ENCODE measurements at places on chromosomes 7 and 10.

DNA sequence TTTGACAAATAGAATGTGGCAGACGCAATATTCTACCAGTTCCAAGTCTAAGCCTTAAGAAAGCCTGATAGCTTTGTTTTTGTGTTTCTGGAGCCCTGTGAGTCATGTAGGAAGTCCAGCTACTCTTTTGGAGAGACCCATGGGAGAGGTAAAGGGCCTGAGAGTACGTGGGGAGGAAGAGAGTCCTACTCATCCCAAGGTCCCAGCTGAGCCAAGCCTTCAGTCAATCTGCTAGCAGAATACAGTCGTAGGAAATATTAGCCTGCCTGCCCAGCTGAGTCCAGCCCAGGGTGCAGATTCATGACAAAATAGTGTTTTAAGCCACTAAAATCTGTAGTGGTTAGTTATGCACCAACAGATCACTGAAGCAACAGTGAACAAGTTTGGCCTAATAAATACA is 9.0 kb upstream of the GNA12 start:
- DNase-seq, result no peak

DNA sequence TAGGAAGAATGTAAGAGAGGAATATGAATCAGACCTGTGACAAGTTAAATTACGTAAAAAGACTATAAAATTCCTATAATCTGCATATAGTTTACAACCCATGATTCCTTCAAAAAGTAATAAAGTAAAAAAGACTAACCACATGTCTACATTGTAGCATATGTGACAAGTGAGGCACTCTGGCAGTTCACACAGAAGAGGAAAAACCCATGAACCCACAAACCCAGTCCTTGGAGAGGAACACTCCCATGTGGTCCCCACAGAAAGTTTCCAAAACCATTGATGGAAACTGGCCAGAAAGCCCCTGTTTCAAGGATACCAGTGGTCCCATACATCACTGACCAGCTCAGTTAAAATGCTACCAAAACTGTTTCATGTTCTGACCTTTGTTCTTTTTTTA is 15.7 kb downstream of the KDM7A start:
- DNase-seq, result no peak

DNA sequence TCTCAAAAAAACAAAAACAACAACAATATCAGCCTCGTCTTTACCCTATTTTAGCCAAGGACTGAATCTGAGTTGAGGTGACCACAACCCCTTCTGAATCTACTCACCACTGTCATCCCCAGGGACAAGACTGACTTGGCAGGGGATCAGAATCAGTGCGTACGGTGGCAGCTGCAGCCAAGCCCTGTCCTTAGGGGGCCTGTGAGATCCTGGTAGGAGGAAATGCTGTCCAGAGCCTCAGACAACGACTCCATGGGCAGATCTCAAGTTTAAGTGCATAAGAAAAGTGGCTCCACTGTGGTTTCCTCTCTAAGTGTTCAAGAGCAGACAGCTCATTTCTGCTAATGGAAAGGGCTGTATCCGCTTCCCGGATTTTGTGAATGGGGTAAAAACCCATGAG is 22.4 kb upstream of the CYTH3 start:
- no peak for DNase-seq

GRCh38 chr7:1458683-1459511 is at the start of gene MICALL2:
Gene MICALL2 (minus strand): TSS chr7:1459470. CDS start chr7:1459326, 144 bp downstream.
- peak; percentile 79 for DNase-seq

DNA sequence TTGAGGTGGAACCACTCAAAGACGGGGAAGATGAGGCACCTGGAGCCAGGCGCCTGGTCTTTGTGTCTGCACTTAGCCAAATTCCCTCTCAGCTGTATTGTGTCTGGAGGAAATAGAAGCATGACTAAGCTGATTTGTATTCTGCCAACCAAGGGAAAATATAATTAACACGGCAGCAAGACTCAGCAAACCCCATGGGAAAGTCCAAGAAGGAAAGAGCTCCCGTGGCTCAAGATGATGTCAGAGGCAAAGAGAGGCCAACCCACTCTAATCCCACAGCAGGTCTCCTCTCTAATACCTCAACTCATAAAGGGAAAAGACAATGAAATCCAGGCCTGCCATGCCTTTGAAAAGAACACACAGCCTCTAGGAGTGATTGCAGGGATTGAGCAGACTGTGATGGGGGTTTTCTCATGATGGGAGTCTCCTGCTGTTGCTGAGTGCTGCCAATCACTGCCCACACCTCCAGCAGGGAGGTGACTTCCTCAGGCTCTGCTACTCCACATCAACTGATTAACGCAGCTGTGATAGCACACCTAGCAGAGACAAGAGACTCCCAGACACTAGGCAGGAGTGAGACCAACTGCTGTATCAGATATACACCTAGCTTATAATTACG is 255.5 kb upstream of the C7orf33 start:
- peak; percentile 11 for DNase-seq

DNA sequence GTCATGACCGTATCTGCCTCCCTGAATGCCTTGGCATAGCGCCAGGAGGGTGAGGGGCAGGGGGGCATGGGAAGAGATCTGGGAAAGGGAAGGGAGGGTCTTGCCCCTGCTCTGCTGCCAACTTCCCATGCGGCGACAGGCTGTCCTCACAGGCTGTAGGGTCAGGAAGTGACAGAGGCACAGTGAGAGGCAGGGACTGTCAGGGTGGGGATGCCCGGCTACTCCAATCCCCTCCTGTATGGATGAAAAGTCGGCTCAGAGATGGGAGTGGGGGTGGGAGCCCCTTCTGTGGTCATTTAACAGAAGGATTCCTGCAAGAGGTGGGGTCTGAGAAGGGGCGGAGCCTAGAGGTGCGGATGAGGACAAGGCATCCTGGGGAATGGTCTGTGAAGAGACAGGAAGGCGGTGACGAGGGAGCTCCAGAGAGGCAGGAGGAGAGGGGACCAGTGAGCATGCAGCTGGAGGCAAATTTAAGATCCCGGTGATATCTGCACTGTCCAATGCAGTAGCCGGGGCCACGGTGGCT is 20.8 kb upstream of the UNC5B start:
- no peak for DNase-seq

- DNase-seq, result no peak
These were observed 8.5 kb upstream of the BAG3 start for GRCh38 chr10:119642556-119643111.

DNA sequence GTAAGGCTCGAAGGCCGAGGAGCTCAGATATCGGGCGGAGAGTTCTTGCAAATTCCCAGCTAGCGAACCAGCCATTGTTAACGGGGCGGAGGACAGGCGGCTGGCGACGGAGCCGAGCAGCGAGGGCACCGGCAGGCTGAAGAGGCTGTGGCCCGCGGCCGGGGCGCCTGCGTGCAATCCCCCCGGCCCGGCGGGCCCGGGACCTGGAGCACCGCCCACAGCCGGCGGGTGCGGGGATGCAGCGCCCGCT is 4.1 kb downstream of the VAX1 start:
- DNase-seq, result no peak

DNA sequence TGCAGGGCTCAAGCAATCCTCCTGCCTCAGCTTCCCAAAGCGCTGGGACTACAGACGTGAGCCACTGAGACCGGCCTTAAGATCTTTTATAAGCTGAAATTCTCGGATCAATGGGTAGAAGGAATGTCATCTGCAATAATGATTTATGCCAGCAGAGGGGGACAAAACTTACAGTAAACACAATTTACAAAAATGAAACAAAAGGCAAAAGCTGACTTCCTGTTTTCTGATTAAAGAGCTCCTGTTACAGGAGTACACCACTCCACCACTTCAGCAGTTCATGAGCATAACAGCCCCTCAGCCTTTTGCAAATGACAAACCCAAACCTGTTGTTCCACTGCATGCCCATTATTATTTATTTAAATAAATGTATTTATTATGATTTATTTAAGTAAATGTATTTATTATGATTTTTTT is 88.5 kb upstream of the ATP6V0A4 start:
- DNase-seq, result peak; percentile 87

- DNase-seq, result no peak
These were observed 11.5 kb downstream of the SCRN1 start for GRCh38 chr7:29977886-29978651.

- DNase-seq, result no peak
These were observed 96.9 kb downstream of the UBE3C start for GRCh38 chr7:157235357-157236333.

- DNase-seq, result no peak
These were observed 27.6 kb downstream of the TWIST1 start for GRCh38 chr7:19089797-19090196.

GRCh38 chr10:104622598-104623209 is 18.4 kb upstream of the SORCS3 start:
- DNase-seq, result peak; percentile 10

GRCh38 chr7:27200761-27201579 is 1.1 kb upstream of the HOXA13 start:
- peak; percentile 63 for DNase-seq

- DNase-seq, result no peak
These were observed 9.0 kb upstream of the CUZD1 start for GRCh38 chr10:122854648-122855047.

DNA sequence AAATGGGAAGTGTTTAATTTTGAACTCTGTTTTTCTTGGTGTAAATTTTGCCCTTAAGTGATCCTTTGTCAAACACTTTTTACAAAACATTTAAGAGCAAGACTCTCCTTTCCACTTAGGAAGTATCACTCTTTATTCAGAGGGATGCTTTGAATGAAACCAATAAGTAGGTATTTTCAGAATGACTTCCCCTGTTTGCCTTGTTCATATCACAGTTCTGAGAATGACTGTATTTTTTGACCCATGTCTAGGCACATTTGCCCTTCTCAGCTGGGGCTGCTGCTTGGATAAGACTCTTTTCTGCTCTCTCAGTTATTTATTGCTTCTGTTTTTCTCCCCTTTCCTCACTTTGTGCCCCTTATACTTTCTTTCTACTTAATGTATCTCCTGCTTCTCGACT is 98.2 kb downstream of the CCNY start:
- DNase-seq, result no peak

- DNase-seq, result peak; percentile 88
These were observed 113.6 kb upstream of the MACROH2A2 start for GRCh38 chr10:69939061-69939460.

- DNase-seq, result no peak
These were observed 30.7 kb upstream of the ELOVL3 start for GRCh38 chr10:102195296-102195870.

- peak; percentile 29 for DNase-seq
These were observed 220.0 kb downstream of the LRMDA start for GRCh38 chr10:75651417-75651816.

GRCh38 chr10:84254552-84255478 is 10.0 kb downstream of the RGR start:
- DNase-seq, result no peak

GRCh38 chr10:8057636-8058273 is 3.3 kb downstream of the GATA3 start:
- DNase-seq, result no peak

DNA sequence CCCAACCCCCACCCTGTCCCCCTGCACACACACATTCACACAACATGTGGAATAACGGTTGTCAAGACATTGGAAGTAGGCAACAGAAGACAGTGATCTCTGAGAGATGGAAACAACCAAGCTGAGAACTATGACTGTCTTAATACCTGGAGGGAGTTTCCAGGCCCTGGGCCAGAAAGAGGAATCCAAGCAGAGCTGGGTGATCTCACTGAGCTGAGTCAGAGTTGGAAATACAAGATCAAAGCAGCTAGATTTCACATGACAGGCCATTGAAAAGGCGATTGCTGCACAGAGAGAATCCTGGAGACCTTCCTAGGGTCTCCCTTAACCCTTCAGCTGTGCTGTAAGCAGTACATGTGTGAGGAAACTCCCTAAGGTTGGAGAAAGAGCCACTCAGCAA is 165.8 kb upstream of the PRSS1 start:
- peak; percentile 89 for DNase-seq

DNA sequence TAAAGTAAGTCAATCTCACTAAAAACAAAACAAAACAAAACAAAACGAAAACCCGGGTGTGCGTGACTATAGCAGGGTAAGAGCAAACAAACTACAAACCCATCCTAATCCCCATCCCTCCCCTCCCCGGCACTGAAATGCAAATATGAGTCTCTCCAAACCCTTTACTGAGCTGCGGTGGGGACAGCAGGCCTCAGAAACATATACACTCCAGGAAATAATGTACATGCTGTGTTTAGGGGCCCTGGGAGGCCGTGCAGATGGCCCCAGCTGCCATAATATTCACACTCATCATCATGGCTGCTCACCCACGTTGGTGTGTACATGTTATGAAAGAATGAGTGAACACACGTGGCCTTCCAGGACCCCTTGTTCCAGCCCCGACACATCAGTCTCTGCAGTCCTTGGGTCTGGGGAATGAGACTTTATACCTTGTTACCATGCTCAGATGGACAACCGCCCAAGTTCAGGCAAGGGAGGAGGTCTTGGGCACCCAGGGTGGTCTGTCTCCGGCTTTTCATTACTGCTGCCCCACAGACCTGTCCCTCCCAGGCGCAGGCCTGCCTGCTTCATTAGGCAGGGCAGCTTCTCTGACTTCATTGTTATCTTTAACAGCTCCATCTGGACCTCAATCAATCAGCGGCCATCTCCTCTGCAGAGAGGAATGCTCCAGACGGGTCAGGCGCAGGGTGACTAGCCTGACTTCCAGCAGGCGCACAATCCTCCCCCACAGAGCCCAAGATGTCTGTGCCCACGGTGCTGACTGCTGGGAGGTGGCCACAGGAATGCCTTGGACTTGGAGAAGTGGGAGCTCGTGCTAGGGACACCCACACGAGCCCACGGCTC is 20.6 kb downstream of the HSPA12A start:
- no peak for DNase-seq

DNA sequence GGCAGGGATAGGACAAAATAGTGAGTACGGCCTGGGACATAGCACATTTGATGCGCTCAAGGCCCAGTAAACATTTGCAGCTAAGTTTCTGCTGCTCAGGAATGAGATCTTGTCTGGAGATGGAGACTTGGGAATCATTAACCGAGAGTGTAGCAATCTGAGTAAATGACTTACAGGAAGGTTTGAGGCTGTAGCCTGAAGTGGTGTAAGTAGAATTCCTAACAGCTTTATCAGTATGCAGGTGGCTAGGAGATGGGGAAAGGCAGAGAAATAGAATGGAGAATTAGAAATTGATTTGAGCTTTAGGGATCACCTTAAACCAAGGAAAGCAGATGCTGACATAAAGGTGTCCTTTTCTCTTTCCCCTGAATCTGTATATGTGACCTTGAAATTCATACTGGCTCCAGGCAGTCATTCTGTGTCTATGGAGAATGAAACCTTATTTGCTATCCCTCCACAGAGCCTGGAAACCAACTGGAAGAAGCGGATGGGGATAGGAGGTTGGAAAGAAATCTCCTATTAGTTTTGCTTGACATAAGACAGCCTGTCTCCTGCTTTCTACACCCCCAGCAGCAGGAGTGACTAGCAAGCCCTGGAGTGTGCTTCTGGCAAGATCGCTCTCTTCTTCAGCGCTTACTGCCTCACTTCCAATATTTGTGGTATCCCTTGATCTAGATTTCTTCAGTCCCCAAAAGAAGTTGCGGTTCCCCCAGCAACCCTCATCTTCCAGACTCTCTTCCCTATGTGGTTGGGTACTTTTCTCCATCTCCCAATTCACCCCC is 6.4 kb upstream of the PON2 start:
- no peak for DNase-seq

DNA sequence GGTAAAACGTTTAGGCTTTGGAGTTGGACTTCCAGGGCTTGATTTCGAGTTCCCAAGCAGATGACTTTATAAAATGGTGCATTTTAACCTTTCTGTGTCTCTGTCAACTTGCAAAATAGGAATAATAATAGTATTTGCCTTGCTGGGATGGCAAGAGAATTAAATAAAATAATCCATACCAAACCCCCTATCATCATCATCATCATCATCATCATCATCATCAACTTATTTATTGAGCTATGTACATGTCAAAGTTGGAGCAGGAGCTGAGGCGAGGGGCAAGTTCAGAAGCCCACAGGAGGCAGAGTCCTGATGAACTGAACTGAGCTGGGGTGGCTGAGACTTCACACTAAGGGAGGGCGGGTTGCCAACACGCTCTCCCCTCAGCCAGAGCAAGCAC is 51.7 kb upstream of the KCNMA1 start:
- no peak for DNase-seq

Measured in suppressor macrophage (primary cell).